ENCODE measurements at places on chromosomes 11 and 22.

GRCh38 chr11:86228269-86229038 is 16.1 kb upstream of the EED start:
- DNase-seq, result no peak

- DNase-seq, result peak; percentile 60
Observed at GRCh38 chr11:115552151-115552772, 48.0 kb upstream of the CADM1 start.

DNA sequence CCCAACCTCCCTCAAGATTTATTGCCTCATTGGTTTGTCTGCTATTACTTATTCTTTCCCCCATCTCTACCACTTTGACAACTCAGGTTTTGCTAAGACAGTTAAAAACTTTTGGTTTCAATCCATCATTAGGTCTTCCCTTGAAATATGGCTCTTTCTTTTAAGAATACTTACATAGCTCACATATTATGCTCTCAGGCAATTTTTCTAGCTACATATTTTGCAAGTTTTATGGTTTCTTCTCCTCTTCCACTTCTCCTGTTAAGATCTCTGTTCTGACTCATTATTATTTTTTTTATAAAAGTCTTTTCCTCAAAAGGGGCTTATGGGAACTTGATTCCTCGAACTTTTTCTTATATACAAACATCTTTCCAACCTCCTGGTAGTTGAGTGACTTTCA is 192.4 kb upstream of the MPPED2 start:
- no peak for DNase-seq

GRCh38 chr11:39780131-39780530 is 1679.3 kb downstream of the LRRC4C start:
- DNase-seq, result no peak

DNA sequence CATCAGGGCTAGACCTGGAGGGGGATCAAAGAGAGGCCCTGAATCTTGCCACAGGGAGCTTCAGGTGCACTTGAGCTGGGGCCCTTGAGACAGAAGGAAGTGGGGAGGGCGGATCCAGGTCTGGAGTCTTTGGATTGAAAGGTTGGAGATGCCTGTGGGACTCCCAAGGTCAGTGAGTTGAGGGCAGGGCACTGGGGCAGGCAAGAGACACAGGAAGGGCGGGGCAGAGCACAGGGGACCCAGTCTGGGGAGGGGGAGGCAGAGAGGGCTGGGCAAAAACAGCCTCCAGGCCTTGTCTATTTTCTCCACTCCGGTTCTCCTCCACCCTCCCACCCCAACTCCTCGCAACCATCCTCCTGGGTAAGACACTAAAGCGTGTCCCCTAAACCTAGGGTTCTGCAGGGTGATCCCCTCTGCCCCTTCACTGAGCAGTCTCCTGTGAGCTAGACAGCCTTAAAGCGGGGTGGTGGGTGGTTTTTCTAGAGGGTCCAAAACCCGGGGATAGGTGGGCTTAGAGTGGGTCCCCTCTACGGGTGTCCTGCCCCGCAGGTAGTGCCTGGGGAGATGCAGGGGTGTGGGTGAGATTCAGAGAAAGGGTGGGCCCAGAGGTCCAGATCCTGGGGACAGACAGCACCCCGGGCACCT is 38.6 kb upstream of the CELSR1 start:
- DNase-seq, result no peak

GRCh38 chr11:124069429-124070401 is 28.6 kb upstream of the OR10G7 start:
- peak; percentile 16 for DNase-seq

DNA sequence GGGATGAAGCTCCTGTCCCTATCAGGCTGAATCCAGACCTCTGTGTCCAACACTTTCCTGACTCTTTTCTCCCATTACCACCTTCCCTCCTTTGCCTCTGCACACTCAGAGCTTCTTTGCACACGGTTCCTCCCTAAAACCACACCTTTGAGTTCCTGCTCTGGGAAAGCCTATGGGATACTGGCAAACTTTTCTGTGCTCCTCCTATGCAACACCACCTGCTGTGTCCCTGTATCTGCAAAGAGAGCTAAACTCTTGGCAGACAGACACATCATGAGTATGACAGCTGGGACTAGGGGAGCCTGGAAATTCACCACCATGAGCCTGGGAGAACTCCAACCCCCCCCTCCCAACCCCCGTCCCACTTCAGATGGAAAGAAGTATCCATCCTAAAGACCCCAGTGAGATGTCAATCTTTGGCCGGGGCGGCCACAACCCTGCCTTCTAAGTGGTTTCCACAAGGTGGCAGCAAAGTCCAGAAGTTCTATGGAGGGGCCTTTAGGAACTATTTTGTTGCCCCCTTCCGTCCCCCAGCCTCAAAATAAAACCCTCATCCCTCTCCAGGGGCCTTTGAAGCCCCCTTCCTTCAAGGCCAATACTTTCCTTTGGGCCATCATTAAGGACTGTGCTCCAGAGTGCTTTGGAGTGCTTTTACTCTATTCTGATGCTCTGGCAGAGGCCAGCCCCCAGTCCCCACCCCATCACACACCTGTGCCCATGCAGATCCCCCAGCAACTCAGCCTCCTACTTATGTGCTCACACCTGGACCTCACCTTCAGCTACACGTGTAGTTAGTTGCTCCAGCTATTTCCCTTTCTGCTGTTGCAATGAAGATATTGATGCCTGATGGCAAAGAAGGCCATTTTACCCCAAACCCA is 19.4 kb downstream of the HTR3A start:
- peak; percentile 4 for DNase-seq

DNA sequence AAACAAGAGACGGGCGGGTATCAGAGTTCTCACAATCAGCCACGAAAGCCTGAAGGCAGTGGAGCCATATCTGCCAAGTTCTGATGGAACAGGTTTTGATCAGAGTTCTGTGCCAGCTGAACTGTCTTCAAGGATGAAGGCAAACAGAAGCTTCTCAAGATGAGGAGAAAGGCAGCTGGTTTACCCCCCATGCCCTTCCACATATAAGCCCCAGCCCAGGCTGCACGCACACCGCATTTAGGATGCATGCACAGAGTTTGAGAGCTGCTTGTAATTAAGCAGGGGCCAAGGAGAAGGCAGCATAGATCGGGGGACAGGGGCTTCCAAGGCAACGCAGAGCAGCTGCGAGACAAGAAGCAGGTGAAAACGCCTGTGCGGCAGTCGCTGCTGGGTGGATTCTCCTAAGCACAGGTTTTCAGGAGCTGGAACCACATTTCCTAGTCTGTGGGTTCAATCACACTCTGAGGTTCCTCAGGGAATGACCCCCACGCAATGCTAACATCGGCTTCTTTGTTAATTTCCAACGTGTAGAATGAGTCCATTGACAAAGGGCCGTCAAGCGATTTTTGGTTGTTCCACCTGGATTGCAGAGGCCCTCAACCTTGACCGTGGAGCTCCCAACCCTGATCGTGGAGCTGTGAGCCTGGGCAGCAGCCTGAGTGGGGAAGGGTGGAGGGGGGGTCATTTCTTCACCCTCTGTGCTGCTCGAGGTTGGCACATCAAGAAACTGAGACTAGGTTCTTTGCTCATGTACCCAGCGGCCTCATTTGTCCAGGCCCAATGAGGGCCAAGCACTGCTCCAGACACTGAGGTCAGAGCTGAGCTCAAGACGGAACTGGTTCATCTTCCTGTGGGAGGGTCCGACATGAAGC is 81.7 kb upstream of the SHISAL1 start:
- no peak for DNase-seq

Measured in NCI-H146 (cell line).